ENCODE measurements at places on chromosomes 5 and 9. TPM values are rescaled to one million over a fixed set of nuclear protein-coding genes. Genes with fewer than 3 reads are reported as not detected.

GRCh38 chr5:158899792-158900191, 199.9 kb downstream of the EBF1 start:
- DNase-seq: peak; percentile 28

- DNase-seq: no peak
Observed at GRCh38 chr9:110746211-110746930, 77.8 kb downstream of the MUSK start.

GRCh38 chr5:39207345-39208045, 11.9 kb downstream of the FYB1 start:
- DNase-seq: no peak

The IGFBPL1 gene
- total RNA-seq: 1.9 TPM

All from adrenal gland (tissue), 19 donors.